ENCODE measurements at places on chromosomes 2 and 18.
A peak's percentile ranks its signal among the peaks of the same experiment; 100 is the strongest.

GRCh38 chr18:58049000-58049688 is 5.1 kb downstream of the NEDD4L start:
- DNase-seq = no peak

GRCh38 chr2:199160081-199160480 is 297.7 kb downstream of the SATB2 start:
- DNase-seq = no peak

DNA sequence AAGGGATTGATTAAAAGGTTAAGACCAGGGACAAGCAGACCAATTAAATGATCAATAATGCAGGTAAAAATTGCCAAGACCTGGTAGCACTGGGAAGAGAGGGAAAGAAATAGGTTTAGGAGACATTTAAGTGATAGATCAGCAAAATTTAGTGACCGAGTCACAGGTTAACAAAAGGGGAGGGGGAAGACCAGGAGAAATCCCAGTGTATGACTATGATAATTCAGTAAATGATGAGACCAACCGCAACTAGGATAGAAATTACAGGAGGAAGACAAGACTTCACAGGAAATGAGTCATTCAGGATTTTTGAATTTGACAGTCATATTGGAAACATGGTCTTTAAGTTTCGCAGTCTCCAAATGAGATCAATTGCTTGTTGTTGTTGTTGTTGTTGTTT is 62.9 kb downstream of the COBLL1 start:
- DNase-seq = peak; percentile 32

DNA sequence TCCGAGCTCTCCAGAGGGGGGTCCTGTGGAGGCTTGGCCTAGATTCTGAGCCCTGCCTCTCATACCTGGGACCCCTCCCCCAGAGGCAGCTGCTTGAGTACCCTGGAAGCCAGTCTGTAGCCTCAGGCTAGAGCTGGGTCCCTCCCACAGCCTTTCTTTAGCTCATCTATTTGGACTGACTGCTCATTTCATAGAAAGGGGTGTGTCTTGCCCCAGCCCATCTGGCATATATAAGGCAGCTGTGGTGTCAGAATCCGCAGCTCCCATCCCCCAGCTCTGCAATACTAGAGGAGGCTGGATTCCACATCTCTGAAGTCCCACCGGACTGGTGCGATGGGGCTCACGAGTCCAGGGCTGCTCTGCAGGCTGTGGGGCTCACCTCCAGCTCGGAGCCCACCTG is 26.1 kb downstream of the MPHOSPH10 start:
- DNase-seq = peak; percentile 52

DNA sequence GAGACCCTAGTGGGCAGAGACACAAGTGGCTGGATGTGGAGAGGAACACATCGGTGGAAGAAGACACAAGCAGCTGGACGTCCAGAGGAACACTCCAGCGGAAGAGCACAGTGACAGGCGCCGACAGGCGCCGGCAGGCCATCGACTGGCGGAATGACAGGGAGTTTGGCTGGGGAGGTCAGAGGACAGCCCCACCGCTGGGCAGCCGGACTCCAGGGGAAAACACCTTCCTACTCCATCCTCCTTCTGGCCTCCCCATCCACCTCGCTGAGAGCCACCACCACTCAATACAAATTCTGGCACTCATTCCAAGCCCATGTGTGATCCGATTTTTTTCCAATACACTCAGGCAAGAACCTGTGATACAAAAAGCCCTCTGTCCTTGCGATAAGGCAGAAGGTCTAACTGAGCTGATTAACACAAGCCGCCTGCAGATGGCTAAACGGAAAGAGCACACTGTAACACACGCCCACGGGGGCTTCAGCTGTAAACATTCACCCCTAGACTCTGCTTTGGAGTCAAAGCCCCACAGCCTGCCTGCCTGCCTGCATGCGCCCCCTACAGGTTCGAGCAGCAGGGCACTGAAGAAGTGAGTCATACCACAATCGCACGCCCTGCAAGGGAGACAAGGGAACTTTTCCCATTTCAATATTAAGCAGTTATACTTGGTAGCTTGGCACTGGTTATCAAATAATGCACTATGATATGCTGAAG is 50.2 kb upstream of the LRP1B start:
- DNase-seq = peak; percentile 70

DNA sequence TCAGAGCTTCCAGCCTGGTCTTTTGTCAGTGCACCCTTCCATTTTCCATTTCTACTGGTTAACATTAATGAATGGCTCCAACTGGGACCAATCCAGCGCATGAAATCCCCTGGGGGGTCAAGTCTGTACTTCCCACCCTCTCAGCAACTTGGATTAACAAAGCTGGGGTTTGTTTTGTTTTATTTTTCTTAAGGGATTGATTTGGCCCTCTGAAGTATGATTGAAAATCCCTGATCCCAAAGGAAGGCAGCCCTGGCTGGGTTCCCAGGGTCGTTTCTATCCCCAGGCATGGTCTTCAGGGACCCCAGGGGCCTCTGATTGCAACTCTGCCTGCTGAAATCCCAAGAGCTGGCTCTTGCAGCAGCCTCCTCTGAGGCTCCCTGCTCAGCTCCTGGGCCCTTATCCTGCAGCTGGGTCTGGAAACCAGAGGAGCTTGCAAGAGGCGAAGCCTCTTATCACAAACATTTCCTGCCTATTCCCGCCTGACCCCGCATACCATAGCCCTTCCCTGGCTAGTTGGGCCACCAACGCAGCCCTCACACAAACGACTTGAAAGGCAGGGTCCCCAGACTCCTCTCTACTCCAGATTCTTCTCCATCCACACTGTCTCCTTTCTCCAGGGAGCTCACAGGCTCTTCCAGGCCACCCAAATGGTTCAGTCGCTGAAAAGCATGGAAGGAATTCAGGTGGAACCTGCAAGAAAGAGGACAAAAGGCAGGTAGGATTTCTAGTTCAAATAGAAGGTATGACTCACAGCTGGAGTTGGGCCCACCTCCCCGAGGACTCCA is 109.7 kb upstream of the PKDCC start:
- no peak for DNase-seq

GRCh38 chr18:2843146-2843545 is 3.7 kb upstream of the EMILIN2 start:
- DNase-seq = no peak

- DNase-seq = no peak
Measured at GRCh38 chr2:213252206-213252605, 32.1 kb upstream of the SPAG16 start.

GRCh38 chr2:75605770-75606529 is 40.6 kb upstream of the MRPL19 start:
- DNase-seq = peak; percentile 99

- peak; percentile 15 for DNase-seq
Measured at GRCh38 chr18:58263055-58263957, 219.3 kb downstream of the NEDD4L start.

- DNase-seq = peak; percentile 97
Measured at GRCh38 chr2:101474731-101475384, at the start of gene RFX8. RFX8 (minus strand) TSS chr2:101475112; CDS start chr2:101466848, 8,264 bp downstream.
